IMR-90 (cell line): ENCODE measurements at places on chromosomes 6 and 20. TPM values are rescaled to one million over a fixed set of nuclear protein-coding genes. Genes with fewer than 3 reads are reported as not detected.
A peak's percentile ranks its signal among the peaks of the same experiment; 100 is the strongest.

DNA sequence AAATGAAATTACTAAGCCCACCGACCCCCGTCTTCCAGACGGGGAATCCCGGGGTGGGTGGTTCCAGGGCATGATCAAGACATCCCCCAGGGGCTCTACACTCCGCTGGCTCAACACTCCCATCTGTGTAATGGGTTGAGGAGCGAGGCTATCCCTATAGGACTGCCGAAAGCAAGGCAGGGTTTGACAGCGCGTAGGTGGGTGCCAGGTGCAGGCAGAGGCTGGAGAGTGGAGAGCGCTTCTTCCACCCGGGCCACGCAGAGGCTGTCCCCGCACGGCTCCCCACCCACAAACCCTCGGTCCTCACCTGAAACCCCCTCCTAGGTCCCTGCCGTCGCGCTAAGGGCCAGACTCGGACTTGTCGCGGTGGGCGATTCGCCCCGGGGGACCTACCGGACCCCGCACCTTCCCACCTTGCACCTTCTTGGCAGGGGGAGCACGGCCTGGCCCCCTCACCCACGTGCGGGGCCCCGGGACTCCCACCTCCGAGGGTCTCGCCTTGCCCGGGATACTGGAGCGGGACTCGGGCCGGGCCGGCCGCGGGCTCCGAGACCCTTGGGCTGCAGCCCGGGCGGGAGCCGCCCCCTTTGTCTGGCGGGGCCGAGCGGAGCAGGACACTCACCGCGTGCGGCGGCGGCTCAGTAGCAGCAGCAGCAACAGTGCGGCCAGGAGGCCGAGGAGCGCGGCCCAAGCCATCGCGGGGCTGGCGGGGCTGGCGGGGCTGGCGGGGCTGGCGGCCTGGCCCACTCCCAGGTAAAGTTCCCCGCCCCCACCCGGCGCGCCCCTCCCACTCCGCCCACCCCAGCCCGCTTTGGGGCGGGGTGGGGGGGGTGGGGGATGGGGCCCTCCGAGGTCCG is at the start of gene PTGIS:
TSS of gene PTGIS (minus strand) at position 717 of the 857 bp plus-strand sequence. CDS start at position 696, 21 bp downstream.
- H3K4me3 ChIP-seq, result peak within 1 kb of the TSS; percentile 46
- peaks cover 21% of the 10 kb centered on the region for H3K27me3 ChIP-seq
- H3K27ac ChIP-seq, result peak within 1 kb of the TSS; percentile 37
- DNase-seq, result no peak
- H3K36me3 ChIP-seq, result no peaks in the 10 kb centered on the region
- peaks cover 19% of the 10 kb centered on the region for H3K4me1 ChIP-seq

The RCAN2 gene
- total RNA-seq, result 1.3 and 2.2 TPM in 2 replicates

- peak overlapping the region; percentile 2; the same call in 1 of the 2 replicates for H3K27ac ChIP-seq
- peak; percentile 82 for DNase-seq
- no peaks in the 10 kb centered on the region for H3K27me3 ChIP-seq
- H3K4me3 ChIP-seq, result no peak overlapping the region
- H3K4me1 ChIP-seq, result peaks cover 13% of the 10 kb centered on the region
Observed at GRCh38 chr20:20498076-20498861, 130.4 kb downstream of the INSM1 start.

The PLTP gene
- 5.0 and 5.4 TPM in 2 replicates for total RNA-seq

DNA sequence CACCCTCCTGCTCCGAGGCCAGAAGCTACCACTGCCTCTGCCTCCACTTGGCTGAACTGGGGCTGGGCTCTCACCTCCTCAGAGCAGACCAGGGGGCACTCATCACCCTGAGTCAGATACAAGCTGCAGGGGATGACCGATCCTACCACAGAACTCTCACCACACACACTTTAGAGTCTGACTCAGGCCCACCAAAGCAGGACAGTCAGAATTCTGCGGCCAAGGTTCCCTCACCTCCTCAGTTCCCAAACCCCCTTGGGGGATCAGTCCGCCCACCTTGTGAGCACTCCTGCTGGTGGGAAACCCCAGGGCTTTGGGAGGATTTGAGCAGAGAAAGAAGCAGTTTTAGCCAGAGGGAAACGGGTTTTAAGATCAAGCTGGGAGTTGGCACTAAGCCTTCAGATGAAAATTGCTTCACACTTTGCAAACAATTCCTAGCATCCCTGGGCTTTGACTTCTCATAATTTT is 587.8 kb upstream of the JAG1 start:
- H3K4me1 ChIP-seq, result peaks cover 6% of the 10 kb centered on the region

DNA sequence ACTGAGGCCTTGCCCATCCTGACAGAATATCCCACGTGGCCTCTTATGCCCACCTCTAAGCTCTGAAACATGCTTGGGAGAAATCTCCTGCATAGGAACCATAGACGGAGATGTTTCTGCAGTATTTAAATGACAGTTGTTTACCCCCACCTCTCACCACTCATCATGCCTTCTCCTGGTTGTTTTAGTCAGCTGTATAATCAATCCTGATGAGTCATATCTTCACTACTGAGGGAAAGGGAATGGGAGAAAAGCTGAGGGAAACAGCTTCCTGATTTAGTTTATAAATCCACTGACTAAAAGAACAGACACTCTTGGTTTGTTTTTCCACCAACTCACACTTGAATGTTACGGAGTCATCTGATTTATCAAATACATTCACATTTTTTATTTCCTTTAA is 113.2 kb upstream of the TENT5A start:
- no peaks in the 10 kb centered on the region for H3K36me3 ChIP-seq
- H3K27me3 ChIP-seq, result no peaks in the 10 kb centered on the region
- no peak overlapping the region for H3K4me3 ChIP-seq
- H3K4me1 ChIP-seq, result peaks cover 6% of the 10 kb centered on the region
- DNase-seq, result peak; percentile 92

The APOBEC2 gene
- not detected in 2 replicates for total RNA-seq

GRCh38 chr6:5461365-5461764 is 200.1 kb downstream of the FARS2 start:
- peaks cover 11% of the 10 kb centered on the region for H3K4me1 ChIP-seq
- no peaks in the 10 kb centered on the region for H3K36me3 ChIP-seq
- no peaks in the 10 kb centered on the region for H3K27me3 ChIP-seq
- DNase-seq, result no peak

DNA sequence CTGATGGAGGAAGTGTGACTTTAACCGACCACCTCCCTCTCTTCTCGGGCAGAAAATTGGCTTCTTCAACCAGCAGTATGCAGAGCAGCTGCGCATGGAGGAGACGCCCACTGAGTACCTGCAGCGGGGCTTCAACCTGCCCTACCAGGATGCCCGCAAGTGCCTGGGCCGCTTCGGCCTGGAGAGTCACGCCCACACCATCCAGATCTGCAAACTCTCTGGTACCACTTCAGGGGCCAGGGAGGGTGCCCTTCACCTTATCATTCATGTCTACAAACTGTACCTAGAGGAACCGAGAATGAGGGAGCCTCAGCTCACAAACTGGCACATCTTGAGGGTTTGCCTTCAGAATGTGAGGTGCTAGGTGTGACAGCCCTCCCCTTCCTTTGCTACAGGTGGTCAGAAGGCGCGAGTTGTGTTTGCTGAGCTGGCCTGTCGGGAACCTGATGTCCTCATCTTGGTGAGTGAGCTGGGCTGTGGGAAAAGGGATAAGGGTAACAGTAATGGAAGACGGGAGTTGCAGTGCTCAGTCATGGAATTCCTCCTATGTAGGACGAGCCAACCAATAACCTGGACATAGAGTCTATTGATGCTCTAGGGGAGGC is 18.6 kb downstream of the ABCF1 start:
- H3K27ac ChIP-seq, result peak overlapping the region; percentile 85; the same call in 1 of the 2 replicates
- peaks cover 64% of the 10 kb centered on the region for H3K36me3 ChIP-seq
- no peak overlapping the region for H3K4me3 ChIP-seq

DNA sequence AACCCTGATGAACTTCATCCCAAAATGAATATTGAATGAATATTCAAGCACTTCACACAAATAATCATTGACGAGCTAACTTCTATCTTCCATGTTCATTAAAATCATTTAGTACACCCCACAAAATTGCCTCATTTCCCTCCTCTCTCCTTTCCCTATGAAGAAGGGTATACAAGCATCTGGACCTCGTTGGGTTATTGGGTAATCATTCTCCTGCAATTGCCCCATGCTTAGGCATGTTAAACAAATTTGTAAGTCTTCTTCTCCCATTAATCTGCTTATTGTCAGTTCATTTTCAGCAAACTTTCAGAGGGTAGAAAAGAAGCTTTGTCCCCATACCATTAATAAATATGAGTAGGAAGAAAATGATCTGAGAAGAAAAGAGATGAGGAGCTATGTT is 27.6 kb downstream of the PRKN start:
- no peak overlapping the region for H3K27ac ChIP-seq
- no peak for DNase-seq
- no peaks in the 10 kb centered on the region for H3K36me3 ChIP-seq
- no peaks in the 10 kb centered on the region for H3K4me1 ChIP-seq

DNA sequence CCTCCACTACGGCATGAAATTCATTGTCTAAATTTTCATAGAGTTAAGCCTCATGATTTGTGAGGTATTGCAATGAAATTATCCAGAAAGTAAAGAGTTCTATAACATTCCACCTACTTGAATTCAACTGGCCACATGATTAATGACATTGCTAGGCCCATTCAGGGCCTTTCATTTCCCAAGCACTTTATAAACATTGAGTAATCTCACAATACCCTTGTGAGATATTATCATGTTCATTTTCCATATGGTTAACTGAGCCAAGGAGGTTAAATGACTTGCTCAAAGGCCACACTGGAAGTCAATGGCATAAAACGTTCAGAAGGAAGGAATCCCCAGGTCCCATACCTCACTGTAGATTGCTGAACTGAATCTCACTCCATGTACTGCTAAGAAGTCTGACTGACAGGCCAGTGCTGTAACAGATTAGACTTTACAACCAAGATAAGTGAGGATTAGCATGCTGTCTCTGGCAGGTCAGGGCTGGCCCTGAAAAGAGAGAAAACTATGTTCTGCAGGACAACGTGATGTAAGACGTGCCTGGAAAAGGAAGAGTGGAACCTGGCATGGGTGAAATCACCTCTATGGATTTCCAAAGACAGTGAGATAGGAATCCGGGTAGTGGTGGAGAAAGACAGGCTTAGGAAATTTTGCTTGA is 75.9 kb upstream of the SPACA1 start:
- no peaks in the 10 kb centered on the region for H3K36me3 ChIP-seq
- H3K4me1 ChIP-seq, result no peaks in the 10 kb centered on the region
- no peak for DNase-seq
- no peaks in the 10 kb centered on the region for H3K27me3 ChIP-seq
- no peak overlapping the region for H3K27ac ChIP-seq
- H3K4me3 ChIP-seq, result no peak overlapping the region

DNA sequence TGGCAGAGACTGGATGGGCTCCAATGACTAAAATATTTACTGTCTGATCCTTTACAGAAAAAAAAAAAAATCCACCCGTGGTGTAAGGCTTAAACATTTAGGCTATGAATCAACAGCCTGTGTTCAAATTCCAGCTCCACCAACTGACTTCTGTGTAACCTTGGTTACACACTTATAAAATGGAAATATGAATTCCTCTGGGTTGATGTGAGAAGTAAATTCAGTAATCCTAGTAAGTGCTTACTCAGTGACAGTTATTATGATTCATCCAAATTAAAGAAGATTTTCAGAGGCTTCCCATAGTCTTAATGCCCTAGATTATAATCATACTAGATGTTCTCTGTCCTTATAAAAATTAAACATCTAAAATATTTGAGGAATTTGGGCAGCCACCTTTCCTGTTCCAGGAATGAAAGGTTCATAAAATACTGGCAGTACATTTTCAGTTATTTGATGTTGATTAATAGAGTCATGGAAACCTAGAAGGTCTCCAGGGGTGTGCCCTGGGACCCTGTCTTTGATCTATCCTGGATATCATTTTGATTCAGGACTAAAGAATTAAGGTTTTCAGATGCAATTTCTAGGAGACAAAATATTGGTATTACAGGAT is 180.3 kb upstream of the ZNF217 start:
- H3K27ac ChIP-seq, result peak overlapping the region; percentile 72; the same call in 1 of the 2 replicates
- peaks cover 17% of the 10 kb centered on the region for H3K4me1 ChIP-seq
- no peaks in the 10 kb centered on the region for H3K27me3 ChIP-seq
- no peaks in the 10 kb centered on the region for H3K36me3 ChIP-seq
- peak; percentile 97 for DNase-seq

The EGFL8 gene
- 0.18 and 0.28 TPM in 2 replicates for total RNA-seq

DNA sequence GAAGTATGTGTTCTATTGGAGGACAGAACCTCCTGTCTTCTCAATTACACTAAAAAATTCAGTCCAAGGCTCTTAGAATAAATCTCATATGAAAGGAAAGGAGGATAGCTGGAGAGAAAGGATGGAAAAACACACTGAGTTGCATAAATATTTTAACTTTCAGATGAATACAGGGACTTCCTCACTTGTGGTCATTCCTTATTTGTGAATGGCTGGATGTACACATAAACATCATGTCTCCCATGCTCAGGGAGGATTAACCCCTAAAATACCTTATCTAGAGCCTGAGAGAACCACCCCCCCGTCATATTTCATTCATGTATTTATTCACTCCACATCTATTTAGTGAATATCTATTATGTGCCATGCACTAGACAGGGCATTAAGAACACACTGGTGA is 217.6 kb upstream of the CITED2 start:
- peaks cover 14% of the 10 kb centered on the region for H3K4me1 ChIP-seq
- H3K27ac ChIP-seq, result no peak overlapping the region
- H3K4me3 ChIP-seq, result no peak overlapping the region
- H3K27me3 ChIP-seq, result no peaks in the 10 kb centered on the region
- DNase-seq, result no peak

The MOG gene
- not detected in 2 replicates for total RNA-seq
